ENCODE measurements at places on chromosomes 1 and 21.

DNA sequence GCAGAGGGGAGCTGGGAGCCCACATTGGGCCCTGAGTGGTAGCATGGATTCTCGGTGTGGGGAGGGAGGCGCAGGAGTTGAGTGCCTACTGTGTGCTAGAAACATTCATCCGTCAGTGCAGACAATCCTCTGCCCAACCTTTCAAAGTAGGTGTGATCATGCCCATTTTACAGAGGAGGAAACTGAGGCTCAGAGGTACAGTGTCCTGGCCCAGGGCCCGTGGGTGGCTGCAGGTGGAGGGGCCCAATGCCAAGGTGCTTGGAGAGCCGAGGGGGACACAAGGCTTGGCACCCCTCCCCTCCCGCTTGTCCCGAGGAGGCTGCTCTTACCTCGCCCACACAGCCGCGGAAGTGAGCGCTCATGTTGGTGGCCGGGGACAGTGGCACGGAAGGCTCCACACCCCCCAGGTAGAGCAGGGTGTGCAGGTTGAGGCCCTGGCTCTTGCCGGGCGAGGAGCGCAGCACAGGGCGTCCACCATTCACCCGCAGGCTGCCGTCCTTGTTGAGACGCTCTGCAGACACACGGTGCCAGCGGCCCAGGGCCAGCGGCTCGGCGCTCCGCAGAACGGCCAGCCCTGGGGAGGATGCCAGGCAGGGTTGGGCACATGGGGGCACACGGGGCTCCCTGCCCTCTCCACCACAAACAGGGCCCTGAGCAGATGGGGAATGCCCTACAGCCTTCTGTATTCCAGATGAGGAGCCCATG, 16.6 kb downstream of the LDLRAD2 start:
- no peak for DNase-seq

GRCh38 chr1:151313501-151313900, 13.7 kb downstream of the PI4KB start:
- no peak for DNase-seq

DNA sequence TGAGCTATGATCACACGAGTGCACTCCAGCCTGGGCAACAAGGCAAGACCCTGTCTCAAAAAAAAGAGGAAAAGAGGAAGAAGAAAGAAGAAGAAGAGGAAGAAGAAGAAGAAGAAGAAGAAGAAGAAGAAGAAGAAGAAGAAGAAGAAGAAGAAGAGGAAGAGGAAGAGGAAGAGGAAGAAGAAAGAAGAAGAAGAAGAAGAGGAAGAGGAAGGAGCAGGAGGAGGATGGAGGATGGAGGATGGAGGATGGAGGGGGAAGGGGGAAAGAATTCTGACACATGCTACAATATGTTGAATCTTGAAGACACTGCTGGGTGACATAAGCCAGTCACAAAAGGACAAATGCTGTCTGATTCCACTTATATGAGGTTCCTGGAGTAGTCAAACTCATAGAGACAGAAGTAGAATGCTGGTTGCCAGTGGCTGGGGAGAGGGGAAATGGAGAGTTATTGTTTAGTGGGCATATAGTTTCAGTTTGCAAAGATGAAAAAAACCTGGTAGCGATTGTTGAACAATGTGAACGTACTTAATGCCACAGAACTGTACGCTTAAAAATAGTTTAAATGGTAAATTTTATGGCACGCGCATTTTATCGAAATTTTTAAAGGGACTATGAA, 47.3 kb upstream of the COA6 start:
- DNase-seq, result peak; percentile 35

- no peak for DNase-seq
These were observed 35.3 kb upstream of the DNASE2B start for GRCh38 chr1:84363019-84363418.

- DNase-seq, result no peak
These were observed 84.0 kb downstream of the PTPRU start for GRCh38 chr1:29320156-29320940.

DNA sequence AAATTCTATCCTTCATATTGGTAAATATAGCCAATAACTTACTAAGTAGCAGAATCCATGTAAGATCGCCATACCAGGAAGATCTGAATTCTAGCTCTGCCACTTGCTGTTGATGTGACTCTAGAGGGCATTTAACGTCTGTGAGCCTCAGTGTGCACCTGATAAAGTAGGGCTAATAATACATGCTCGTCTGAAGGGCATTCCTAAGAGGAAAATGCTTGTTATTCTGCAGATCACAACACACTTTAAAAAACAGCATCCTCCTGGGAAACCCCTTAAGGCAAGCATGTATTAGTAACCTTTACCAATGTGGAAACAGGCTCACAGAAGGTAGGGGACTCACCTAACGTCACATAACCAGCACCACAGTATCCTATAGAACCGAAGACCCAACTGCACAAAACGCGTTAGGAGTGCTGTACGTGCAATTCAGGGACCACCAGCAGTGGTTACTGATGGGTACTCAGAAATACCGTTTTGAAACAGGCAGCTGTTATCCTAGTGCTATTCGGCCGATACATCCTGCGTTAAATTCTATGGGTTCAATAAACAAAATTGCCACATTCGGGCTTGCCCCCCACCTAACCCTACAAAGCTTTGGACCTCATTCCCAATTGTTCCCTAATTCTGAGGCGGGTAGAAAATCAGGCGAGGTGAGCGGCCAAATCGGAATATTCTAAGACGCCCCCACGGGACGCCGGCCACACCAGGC, 758 bp downstream of the DEPDC1 start:
- DNase-seq, result peak; percentile 19

- no peak for DNase-seq
These were observed 66.2 kb downstream of the CD46 start for GRCh38 chr1:207817778-207818751.

- no peak for DNase-seq
These were observed 574 bp downstream of the IGSF9 start for GRCh38 chr1:159944623-159945455.

Measured in activated CD4-positive, alpha-beta T cell treated with anti-CD3 and anti-CD28 coated beads, Interleukin-10, Interleukin-2, amounts not matched to agents 100 ng/mL and 50 ng/mL, durations not matched to agents 16 hours and 8 hours (primary cell).